ENCODE measurements at places on chromosomes 7 and 10.

- DNase-seq: no peak
Measured at GRCh38 chr10:49287689-49288340, 11.2 kb upstream of the C10orf71 start.

- peak; percentile 31 for DNase-seq
Measured at GRCh38 chr10:11551916-11552602, 59.4 kb downstream of the USP6NL start.

DNA sequence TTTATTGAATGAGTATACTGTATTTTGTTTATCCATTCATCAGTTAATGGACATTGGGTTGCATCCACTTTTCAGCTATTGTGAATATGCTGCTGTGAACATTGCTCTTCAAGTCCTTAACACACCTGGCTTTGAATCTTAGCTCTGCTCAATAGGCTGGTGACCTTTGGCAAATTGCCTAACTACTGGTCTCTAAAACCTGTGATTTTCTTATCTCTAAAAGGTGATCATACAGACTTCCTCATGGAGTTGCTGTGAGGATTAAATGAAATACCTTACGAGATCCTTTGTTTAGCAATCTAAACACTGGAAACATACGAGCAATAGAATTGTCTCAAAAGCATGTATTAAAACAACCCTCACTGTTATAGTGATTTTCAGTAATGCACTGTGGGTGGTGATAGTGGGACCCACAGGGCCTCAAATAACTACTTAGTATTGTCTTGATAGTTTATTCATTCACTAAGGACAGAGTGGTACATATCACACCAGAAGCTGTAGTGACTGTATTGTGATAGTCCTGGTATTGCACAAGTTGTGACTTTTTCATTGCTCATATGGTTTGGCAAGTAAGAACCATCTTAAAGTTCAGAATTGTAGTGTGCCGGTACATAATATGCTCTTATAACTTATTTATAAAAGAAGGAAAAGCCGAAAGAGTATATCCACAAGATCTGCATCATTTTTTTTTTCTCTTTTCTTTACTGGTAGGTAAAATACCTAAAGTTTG, 257.6 kb downstream of the EXOC4 start:
- DNase-seq: no peak

DNA sequence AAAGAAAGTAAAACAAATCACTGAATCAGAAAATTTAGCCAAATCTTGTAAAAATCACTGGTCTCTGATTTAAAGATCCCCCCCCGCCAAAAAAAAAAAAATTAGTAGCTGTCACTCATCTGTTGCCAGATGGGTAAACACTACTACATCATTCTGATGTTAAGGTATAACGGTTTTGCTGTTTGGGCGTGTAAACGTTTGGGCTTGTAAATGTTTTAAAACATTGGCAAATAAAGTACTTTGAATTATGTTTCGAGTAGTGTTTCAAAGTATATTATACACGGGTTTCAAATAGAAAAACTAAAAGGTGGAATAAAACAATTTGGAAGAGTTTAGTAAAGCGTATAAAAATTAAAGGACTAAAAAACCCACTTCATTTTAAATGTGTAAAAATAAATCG, 1.5 kb downstream of the TMEM229A start:
- DNase-seq: no peak

- no peak for DNase-seq
Measured at GRCh38 chr10:128025437-128025836, 100.8 kb downstream of the MKI67 start.

GRCh38 chr7:75688200-75689136, 50.3 kb downstream of the HIP1 start:
- peak; percentile 44 for DNase-seq

DNA sequence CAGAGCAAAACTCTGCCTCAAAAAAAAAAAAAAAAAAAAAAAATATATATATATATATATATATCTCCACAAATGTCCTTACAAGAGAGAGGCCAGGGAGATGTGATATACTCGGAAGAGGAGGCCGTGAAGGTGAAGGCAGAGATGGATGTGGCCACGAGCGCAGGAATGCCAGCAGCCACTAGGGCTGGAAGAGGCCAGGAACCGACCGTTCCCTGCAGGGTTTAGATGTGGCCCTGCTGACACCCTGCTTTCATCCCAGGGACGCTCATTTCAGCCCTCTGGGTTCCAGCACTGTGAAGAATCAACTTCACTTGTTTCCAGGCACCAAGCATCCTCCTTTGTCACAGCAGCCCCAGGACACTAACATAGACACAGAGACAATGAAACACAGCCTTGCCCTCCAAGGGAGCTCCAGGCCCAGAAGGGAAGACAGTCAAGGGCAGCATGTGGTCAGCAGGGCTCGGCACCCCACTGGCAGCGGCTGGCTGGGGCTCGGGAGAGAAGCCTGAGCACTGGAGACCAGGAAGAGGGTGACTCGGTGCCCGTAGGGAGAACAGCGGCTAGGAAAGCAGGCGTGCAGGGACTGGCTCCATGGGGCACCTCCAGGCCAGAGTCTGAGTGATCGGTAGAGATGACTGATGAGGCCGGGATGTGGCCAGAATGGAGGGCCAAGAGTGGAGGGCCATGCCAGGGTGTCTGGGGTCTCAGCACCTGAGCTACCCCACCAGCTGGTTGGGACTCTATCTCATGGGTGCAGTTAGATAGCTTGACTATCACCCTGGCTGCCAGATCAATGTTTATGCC, 7.6 kb downstream of the WDR86 start:
- DNase-seq: no peak

DNA sequence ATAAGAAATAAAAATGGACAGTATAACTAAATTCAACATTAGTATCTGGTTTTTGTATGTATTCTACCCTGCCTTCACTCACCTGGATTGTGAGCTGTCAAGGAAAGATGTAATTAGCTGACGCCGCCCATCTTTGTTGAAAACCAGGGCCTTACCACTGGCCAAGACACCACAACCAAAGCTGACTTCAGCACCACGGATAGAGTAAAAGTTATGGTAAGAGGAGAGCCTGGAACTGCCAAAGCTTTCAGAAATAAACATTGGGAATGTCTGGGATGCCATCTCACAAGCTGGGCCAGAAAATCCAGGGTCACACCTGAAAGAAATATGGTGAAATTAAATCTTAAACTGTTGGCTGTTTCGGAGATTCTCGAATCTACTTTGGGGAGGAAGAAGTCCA, 190.1 kb upstream of the SLC26A5 start:
- no peak for DNase-seq
